ENCODE measurements at places on chromosomes 7 and 10.

GRCh38 chr7:12397671-12398070 lies 6.0 kb downstream of the VWDE start:
- no peak for DNase-seq

DNA sequence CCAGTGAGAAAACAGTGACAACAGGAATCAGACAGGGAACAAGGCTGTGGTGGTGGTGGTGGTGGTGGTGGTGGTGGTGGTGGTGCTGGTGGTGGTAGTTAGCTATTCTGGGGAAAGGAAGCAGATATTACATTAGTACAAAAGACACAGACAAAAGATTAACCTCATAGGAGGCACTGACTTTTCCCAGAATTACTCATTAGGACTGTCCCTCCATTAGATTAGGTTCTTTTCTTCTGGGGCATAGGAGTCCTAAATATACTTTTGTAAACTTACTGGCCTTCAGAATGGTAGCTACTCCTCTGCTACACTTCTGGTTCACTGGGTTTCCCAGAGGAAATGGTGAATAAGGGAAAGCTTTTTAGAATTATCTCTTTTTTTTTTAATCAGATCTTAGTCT lies 156.6 kb upstream of the SEMA3D start:
- no peak for DNase-seq

- DNase-seq = no peak
Observed at GRCh38 chr10:71701496-71702132, 18.0 kb downstream of the C10orf105 start.

GRCh38 chr10:35716776-35717175 lies 74.7 kb upstream of the FZD8 start:
- no peak for DNase-seq

DNA sequence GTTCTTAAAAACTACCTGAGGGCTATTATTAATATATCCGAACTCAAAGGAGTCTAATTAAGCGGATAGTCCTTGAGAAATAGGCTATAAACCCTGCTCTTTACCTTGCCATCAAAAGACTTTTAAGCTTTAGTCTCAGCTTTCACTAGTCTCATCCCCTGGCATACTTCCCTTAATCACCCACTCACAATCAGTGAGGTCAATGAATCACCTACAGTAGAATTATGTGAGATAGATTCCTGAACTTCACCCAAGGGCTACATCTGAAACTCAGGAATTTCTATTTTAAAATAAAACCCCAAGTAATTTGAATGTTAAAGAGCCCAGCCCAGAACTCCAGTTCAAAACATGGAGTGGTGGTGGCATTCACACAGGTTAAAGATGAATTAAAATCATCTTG lies 108.7 kb downstream of the ETV1 start:
- DNase-seq = no peak

DNA sequence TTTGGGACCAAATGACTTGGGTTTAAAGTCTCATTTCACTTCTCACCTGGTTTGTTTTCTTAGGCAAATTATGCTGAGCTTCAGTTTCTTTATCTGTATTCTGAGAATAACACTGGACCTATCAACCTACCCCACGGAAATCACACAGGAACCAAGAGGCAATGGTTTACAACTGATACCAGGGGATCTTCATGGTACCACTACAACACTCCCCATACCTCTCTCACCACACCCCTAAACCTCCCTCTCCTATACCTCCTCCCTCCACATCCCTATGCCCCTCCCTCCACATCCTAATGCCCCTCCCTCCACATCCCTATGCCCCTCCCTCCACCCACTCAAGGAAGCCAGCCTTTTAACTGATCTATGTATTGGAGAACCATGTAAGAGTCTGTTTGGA lies 9.9 kb downstream of the FAM204A start:
- DNase-seq = no peak

- DNase-seq = no peak
Observed at GRCh38 chr10:100377830-100378229, 30.8 kb downstream of the SCD start.

DNA sequence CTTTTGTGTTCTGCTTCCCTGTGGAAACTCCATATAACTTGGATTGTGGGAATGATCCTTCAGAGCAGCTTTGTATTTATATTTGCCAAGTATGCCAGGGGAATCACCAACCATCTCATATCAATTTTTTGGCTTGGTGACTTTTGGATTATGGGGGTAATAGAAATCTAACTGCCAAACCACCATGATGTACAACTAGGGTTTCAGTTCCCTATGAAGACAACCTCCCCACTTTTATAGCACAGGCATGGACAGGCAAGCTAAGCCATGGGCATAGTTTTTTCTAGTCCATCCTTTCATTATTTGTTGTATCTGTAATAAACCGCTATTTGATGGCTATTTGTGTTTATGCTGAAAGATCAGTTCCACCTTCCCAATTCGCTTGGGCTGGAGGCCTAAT lies 17.7 kb downstream of the NPY start:
- DNase-seq = no peak

DNA sequence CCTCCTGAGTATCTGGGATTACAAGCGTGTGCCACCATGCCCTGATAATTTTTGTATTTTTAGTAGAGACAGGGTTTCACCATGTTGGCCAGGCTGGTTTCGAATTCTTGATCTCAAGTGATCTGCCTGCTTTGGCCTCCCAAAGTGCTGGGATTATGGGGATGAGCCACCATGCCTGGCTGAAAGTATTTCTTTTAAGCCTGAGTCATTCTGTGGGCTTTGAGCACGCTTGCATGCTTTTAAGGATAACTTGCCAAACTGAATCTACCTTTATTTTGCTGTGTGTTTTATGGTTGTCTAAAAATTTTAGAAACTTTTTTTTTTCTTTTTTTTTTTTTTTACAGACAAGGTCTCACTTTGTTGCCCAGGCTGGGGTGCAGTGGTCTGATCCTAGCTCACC lies 33.2 kb downstream of the CNNM2 start:
- DNase-seq = no peak

DNA sequence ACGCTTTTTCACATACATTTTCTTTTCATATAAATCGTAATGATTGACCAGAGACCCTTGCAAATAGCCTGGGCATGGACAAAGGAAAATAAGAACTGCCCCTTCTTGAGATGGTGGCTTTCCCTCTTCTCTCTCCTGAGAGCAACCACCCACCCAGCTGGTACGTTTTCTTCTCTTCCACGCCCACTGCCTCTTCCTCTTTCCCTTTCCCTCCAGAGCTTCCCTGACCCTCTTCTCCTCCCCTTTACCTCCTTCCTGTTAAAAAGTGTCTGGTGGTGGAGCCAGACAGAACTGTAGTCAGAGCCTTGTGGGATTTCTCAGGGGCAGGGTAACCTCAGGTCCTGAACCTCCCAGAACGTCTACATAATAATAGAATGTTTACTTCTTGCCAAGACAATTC lies 23.2 kb downstream of the GPR141 start:
- DNase-seq = no peak

GRCh38 chr7:13496976-13497375 lies 492.5 kb downstream of the ETV1 start:
- no peak for DNase-seq

- DNase-seq = no peak
Observed at GRCh38 chr7:3434611-3435010, 133.6 kb downstream of the SDK1 start.

GRCh38 chr10:15781381-15781960 lies 61.7 kb upstream of the ITGA8 start:
- no peak for DNase-seq

DNA sequence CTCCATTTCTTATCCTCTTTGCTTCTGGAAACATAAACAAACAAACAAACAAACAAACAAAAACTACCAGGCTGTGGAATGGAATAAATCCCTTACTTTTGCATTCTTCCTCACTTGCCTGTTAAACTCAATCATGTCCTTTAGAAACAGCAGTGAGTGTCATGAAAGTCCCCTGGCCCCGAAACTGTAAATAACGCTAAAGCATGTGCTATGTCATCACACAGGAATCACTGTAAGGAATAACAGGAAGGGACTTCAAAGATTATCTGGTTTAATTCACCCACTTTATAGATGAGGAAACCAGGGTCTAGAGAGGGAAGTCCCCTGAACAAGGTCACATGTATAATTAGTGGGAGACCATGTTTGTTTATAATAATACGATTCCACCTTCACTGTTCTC lies 159.4 kb upstream of the MEOX2 start:
- no peak for DNase-seq

GRCh38 chr10:72098836-72099599 lies 10.7 kb upstream of the SPOCK2 start:
- DNase-seq = no peak

GRCh38 chr10:31253237-31253636 lies 65.8 kb upstream of the ZEB1 start:
- DNase-seq = no peak

DNA sequence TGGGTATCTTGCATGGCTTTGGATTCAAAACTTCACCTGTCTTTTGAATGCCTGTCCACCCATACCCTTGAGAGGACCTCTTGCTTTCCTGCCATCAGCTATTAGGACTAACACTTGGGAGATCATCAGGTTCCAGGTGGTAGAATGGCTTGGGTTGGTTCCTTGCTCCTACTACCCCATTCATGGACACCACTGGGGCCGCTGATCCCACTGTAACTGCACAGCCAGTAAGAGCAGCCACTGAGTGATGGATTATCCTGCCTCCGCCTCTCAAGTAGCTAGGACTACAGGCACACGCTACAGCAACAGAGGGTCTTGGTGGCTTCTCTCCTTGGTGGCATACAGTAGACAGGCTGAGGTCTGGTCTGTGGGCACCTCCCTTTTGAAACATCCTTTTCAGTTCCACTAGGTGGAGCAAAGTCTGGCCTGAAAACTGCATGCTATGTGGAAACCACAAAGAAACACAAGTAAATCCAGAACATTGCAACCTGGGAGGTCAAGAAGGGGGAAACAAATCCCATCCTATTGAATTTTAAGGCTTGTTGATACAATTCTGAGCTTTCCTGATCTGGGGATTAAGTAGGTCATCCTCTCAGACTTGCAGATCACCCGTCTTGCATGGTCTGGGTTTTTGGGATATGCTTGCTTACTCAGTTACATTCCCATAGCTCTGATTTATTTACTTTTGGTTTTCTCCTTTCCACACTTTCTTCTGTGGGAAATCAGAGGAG lies 9.4 kb downstream of the WBP1L start:
- DNase-seq = no peak

- no peak for DNase-seq
Observed at GRCh38 chr10:70323697-70324338, 40.0 kb upstream of the NPFFR1 start.

DNA sequence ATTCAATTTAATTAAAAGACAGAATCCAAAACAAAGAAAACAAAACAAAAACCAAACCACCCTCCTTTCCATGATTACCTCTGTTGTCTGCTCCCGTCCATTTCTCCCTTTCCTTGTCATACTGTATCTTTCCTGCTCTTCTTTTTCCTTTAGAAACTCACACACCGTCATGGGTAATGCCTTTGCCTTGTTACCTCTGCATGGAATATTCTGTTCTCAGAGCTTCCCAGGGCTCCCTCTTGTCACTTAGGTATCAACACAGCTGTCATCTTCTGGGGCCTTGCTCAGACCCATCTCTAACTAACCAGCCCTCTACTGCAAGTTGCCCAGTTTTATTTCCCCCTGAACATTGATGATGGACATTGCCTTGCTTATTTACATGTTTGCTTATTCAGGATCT lies 30.2 kb upstream of the GIMAP8 start:
- no peak for DNase-seq

DNA sequence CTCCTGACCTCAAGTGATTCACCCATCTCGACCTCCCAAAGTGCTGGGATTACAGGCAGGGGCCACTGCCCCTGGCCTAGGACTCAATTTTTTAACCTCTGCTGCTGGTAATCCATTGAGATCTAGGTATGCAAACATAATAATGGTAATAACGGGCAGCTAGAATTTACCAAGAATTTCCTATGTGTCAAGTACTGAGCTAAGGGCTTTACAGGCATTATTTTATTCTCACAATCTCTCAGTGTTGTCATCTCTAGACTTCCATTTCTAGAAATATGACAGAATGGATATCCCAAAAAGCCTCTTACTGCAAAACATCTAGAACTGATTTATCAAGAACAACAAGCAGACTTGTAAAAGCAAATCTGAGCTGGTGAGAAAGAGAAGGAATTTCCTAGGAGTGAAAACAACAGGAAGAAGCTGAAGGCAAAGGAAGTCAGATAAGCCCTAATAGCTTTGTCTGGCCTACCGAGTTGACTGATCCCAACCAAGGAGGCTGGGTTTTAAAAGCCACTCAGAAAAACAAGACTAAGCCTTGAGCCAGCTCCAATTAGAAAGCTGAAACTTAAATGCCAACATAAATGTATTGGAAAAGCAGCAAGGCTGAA lies 70.6 kb downstream of the CCDC71L start:
- no peak for DNase-seq

DNA sequence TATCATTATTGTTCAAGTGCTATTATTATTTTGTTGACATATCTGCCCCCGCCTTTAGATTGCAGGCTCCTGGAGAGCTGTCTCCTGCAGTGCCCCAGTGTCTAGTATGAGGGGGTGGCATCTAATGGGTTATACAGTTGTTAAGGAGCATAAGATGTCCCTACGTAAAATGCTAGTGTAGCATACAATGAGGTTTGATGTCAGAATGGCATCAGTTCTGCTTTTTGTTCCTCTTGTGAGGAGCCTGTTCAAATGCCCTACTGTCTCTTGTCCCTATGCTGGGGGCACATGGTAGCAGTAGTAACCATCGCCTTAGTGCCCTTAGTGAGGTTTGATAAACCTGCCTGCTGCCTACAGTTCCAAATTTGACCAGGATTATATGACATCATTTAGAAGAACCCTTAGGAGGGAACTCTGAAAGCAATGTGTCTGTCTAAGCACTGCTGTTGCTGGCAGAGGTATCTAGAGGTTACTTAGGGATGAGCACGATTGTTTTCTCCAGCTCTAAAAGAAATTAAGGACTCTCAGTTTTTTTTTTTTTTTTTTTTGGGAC lies 9.7 kb downstream of the CREM start:
- DNase-seq = no peak

- no peak for DNase-seq
Observed at GRCh38 chr10:119531067-119531466, 11.5 kb downstream of the RGS10 start.

- no peak for DNase-seq
Observed at GRCh38 chr7:131673576-131673975, 117.1 kb upstream of the PODXL start.

GRCh38 chr7:132105096-132105495 lies 471.2 kb downstream of the PLXNA4 start:
- DNase-seq = no peak

GRCh38 chr7:159115601-159116501 lies 28.8 kb downstream of the VIPR2 start:
- DNase-seq = no peak

GRCh38 chr7:51069411-51070083 lies 247.1 kb downstream of the COBL start:
- no peak for DNase-seq

GRCh38 chr7:21140622-21141021 lies 287.3 kb upstream of the SP4 start:
- DNase-seq = no peak

All from SK-N-MC (cell line).